ENCODE measurements at places on chromosomes 2 and 18.
A peak's percentile ranks its signal among the peaks of the same experiment; 100 is the strongest.

DNA sequence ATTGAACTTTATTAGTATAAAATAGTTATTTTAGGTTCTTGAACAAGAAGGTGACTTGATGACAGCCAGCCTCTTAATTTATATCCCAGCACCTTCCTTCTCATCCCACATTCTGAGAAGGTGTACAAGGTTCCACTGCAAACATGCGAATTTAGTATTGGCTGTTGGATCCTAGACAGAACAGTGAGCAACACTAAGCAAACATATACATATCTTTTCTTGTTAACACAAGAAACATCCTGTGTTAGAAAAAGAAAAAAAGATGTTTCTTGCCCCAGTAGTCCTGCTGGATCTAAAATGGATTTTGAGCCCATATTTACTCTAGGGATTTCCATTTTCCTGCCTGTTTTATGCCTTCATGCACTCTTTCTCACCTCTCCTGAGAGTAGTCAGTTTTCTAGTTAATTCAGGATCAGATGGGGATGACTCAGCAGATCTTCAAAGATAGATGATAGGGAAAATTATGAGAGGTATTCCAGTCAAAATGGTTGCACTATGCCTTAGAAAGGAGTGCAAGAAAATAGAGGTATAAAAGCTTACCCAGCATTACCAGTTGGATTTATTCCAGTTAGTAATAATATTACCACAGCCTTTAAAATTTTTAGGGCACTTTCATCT lies 336.5 kb downstream of the MEIS1 start:
- H3K4me3 ChIP-seq = no peak overlapping the region
- no peaks in the 10 kb centered on the region for H3K4me1 ChIP-seq
- no peak for DNase-seq
- no peaks in the 10 kb centered on the region for H3K27me3 ChIP-seq
- H3K27ac ChIP-seq = no peak overlapping the region
- no peaks in the 10 kb centered on the region for H3K36me3 ChIP-seq

DNA sequence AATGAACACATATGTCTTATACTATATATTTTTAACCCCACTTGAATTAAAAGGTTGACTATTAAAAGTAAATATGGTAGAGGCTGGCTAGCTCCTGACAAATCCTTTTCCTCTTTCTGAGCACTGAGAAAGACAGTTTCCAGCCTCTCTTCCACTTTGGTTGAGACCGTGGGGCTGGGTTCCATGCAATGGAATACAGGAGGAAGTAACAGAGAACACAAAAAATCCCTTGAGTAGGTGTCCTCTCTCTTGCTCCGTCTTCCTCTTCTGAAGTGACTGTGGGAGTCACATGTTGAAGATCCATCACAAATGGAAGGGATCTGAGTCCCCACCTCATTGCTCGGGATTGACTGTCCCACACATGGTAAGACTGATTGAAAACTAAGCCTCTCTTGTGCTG lies 36.6 kb upstream of the SIGLEC15 start:
- no peak for DNase-seq
- no peak overlapping the region for H3K4me3 ChIP-seq
- no peak overlapping the region for H3K27ac ChIP-seq
- H3K4me1 ChIP-seq = no peaks in the 10 kb centered on the region
- no peaks in the 10 kb centered on the region for H3K36me3 ChIP-seq

GRCh38 chr2:3780477-3781402 lies 77.4 kb downstream of the DCDC2C start:
- DNase-seq = peak; percentile 19
- H3K4me1 ChIP-seq = no peaks in the 10 kb centered on the region
- no peak overlapping the region for H3K27ac ChIP-seq
- no peaks in the 10 kb centered on the region for H3K36me3 ChIP-seq
- H3K4me3 ChIP-seq = no peak overlapping the region

DNA sequence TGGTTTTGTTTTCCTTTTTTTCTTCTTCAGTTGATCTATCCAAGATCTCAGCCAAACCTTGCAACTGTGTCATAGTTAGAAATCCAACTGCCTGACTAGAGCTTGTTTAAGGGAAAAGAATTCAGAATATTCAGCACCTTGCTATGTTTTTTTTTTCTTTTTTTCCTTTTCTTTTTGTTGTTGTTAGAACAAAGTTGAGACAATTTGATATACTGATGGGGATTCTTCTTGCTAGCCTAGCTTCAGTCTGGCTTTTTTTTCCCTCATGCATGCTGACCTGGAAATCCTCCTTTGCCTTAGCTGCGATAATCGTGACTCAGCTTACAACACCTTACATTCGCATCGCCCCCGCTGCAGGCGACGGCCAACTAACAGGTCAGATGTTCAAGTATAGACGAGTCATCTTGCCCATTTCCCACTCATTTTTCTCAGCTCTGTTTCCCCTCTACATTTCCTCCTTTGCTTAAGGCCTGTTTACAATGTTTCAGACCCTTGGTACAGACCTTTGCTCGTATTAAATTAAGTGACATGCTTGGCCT lies 487.2 kb upstream of the RAB12 start:
- DNase-seq = no peak
- no peaks in the 10 kb centered on the region for H3K27me3 ChIP-seq
- H3K4me1 ChIP-seq = no peaks in the 10 kb centered on the region

- no peak for DNase-seq
- H3K27ac ChIP-seq = no peak overlapping the region
- no peaks in the 10 kb centered on the region for H3K36me3 ChIP-seq
- no peaks in the 10 kb centered on the region for H3K27me3 ChIP-seq
These were observed 13.3 kb upstream of the IMPACT start for GRCh38 chr18:24413148-24413547.

GRCh38 chr2:127411653-127412369 lies 6.4 kb upstream of the PROC start:
- no peaks in the 10 kb centered on the region for H3K36me3 ChIP-seq
- no peak overlapping the region for H3K27ac ChIP-seq
- no peaks in the 10 kb centered on the region for H3K27me3 ChIP-seq
- H3K4me1 ChIP-seq = no peaks in the 10 kb centered on the region
- no peak overlapping the region for H3K4me3 ChIP-seq
- no peak for DNase-seq

GRCh38 chr2:175606010-175606841 lies 395.8 kb downstream of the LNPK start:
- no peaks in the 10 kb centered on the region for H3K4me1 ChIP-seq
- no peak overlapping the region for H3K4me3 ChIP-seq
- no peaks in the 10 kb centered on the region for H3K36me3 ChIP-seq
- H3K27ac ChIP-seq = no peak overlapping the region
- no peaks in the 10 kb centered on the region for H3K27me3 ChIP-seq

- no peak for DNase-seq
- H3K36me3 ChIP-seq = no peaks in the 10 kb centered on the region
- H3K4me1 ChIP-seq = no peaks in the 10 kb centered on the region
- H3K27me3 ChIP-seq = no peaks in the 10 kb centered on the region
- H3K4me3 ChIP-seq = no peak overlapping the region
These were observed 21.5 kb upstream of the CAB39 start for GRCh38 chr2:230691005-230691647.

DNA sequence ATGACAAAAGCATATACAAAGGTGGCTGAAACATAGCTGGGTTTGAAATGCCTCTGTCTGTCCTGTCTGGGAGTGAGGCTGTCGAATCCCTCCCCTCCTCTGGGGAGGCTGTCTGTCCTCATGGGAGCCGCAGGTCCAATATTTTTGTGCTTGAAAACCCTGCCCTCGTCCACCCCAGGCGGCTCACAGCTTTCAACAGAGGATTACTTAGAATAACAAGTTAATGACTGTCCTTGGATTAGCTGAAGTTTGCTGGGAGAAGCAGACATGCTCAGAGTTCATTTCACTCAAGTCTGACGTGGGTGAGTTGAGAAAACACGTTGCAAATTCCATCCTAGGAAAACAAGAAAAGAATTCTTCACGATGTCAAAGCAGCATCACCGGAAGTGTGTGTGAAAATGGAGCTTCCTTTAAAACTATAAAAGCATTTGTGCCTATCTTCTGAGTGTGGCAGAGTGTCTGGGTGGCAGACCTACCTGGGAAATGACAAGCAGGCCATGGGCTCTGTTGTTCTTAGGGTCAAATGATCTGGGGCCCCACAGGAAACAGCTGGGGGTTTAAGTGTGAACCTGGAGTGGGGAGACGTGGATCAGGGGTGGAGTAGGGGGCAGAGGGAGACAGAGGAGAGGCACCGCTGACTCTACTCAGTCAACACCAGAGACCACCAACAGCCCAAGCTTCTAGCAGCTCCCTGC lies 77.1 kb downstream of the DDX1 start:
- no peaks in the 10 kb centered on the region for H3K36me3 ChIP-seq
- DNase-seq = no peak
- no peaks in the 10 kb centered on the region for H3K4me1 ChIP-seq
- no peak overlapping the region for H3K4me3 ChIP-seq

DNA sequence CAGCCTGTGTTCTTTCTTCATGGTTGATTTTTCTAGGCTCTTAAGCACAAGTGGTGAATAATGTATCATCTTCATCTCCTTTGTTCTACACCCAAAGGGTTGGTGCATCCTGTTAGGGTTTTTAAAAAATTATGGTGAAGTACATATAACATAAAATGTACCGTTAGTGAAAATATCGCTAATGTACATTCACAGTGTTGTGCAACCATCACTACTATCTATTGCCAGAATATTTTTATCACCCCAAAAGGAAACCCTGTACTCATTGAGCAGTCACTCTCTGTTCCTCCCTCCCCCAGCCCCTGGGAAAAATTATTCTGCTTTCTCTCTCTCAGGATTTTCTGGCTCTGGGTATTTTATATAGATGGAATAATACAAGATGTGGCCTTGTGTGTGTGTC lies 98.5 kb downstream of the PRKCE start:
- H3K4me3 ChIP-seq = no peak overlapping the region
- H3K4me1 ChIP-seq = no peaks in the 10 kb centered on the region
- H3K36me3 ChIP-seq = no peaks in the 10 kb centered on the region
- no peak for DNase-seq
- no peak overlapping the region for H3K27ac ChIP-seq

DNA sequence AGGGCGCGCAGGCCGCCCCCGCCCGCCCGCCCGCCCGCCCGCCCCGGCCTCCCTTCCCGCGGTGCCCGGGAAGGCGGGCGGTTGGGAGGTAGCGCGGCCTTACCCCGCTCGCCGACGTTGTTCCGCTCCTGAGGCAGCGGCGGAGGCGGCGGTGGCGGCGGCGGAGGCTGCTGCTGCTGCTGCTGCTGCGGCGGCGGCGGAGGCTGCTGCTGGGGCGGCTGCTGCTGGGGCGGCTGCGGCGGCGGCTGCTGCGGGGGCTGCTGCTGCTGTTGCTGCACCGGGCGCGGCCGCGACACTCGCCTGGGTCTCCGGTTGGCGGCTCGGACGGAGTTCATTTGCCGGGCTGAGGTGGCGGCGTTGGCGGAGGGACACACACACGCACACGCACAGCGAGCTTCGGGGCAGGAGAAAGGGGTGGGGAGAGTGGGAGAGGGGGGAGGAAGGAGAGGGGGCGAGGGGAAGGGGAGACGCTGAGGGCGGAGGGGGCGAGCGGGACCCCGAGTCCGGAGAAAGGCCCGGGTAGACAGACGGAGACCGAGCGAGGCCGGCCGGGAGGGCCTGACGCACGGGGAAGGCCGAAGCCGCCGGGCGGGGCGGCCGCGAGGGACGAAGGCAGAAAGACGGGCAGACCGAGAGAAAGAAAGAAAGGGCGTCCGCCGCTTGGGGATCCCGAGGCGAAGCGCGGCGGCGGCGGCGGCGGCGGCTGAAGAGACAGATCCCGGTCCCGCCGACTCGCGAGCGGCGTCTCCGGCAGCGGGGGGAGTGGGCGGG lies 727 bp downstream of the FBXO11 start:
- no peaks in the 10 kb centered on the region for H3K36me3 ChIP-seq
- peak overlapping the region; percentile 71 for H3K4me3 ChIP-seq
- peak; percentile 54 for DNase-seq
- peak overlapping the region; percentile 98 for H3K27ac ChIP-seq

DNA sequence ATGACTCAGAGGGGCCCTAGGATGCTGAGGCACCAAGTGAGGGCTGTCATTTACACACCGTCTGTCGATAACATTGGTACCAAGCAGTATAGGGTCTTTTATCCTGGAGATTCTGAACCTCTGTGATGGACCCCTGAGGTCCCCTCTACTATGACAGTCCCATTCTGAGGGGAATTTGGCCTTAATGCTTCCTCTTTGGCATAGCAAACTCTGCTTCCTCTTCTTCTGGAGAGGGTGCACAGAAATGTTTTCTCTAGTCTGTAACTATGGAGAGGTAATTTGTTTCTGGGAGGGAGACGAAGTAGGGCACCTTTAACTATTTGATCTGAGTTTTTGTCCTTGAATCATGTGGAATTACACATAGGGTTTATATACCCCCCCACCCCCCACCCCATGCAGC lies 44.8 kb downstream of the INPP4A start:
- no peak overlapping the region for H3K27ac ChIP-seq
- no peaks in the 10 kb centered on the region for H3K4me1 ChIP-seq
- DNase-seq = no peak
- no peaks in the 10 kb centered on the region for H3K36me3 ChIP-seq
- no peaks in the 10 kb centered on the region for H3K27me3 ChIP-seq

DNA sequence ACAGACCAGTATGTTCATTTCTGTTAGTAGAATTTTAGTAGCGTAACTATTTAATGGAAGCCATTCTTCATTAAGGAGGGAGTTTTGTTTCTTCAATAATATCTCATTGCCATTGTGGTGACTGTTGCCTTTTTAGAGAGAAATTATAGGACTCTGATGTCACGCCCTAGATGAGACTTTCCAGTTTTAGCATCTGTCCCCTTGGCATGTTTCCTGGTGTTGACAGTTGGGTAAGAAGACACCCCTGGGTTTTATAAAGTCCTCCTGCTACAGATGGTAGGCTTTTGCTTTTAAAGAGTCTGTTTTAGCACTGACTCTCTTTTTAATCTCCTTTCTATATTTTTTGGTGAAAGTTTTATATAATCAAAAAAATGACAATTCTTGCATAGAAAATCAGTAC lies 41.9 kb downstream of the KCNJ3 start:
- no peaks in the 10 kb centered on the region for H3K36me3 ChIP-seq
- no peaks in the 10 kb centered on the region for H3K4me1 ChIP-seq
- no peak overlapping the region for H3K4me3 ChIP-seq
- no peaks in the 10 kb centered on the region for H3K27me3 ChIP-seq
- DNase-seq = no peak
- no peak overlapping the region for H3K27ac ChIP-seq

- H3K27me3 ChIP-seq = no peaks in the 10 kb centered on the region
- H3K4me3 ChIP-seq = no peak overlapping the region
- peak overlapping the region; percentile 27 for H3K27ac ChIP-seq
- peaks cover 8% of the 10 kb centered on the region for H3K4me1 ChIP-seq
- H3K36me3 ChIP-seq = no peaks in the 10 kb centered on the region
These were observed 43.7 kb downstream of the TWIST2 start for GRCh38 chr2:238891457-238892203.

- H3K4me1 ChIP-seq = no peaks in the 10 kb centered on the region
- H3K36me3 ChIP-seq = no peaks in the 10 kb centered on the region
- H3K27me3 ChIP-seq = no peaks in the 10 kb centered on the region
- H3K27ac ChIP-seq = no peak overlapping the region
- no peak overlapping the region for H3K4me3 ChIP-seq
- DNase-seq = no peak
These were observed 141.8 kb upstream of the FHL2 start for GRCh38 chr2:105540642-105541041.

GRCh38 chr2:2528846-2529245 lies 197.8 kb upstream of the MYT1L start:
- H3K4me1 ChIP-seq = no peaks in the 10 kb centered on the region
- no peak overlapping the region for H3K4me3 ChIP-seq
- H3K27me3 ChIP-seq = no peaks in the 10 kb centered on the region

All from uterus (tissue), 4 donors.